Prostate gland (tissue), 2 donors: ENCODE measurements at places on chromosomes 7 and 10. TPM values are rescaled to one million over a fixed set of nuclear protein-coding genes. Genes with fewer than 3 reads are reported as not detected.

GRCh38 chr7:133001727-133002126, 80.2 kb downstream of the CHCHD3 start:
- no peak for DNase-seq

- no peak for DNase-seq
Observed at GRCh38 chr7:553636-554111, 34.0 kb upstream of the PDGFA start.

- no peak for DNase-seq
Observed at GRCh38 chr7:84701524-84702306, 485.1 kb downstream of the SEMA3D start.

DNA sequence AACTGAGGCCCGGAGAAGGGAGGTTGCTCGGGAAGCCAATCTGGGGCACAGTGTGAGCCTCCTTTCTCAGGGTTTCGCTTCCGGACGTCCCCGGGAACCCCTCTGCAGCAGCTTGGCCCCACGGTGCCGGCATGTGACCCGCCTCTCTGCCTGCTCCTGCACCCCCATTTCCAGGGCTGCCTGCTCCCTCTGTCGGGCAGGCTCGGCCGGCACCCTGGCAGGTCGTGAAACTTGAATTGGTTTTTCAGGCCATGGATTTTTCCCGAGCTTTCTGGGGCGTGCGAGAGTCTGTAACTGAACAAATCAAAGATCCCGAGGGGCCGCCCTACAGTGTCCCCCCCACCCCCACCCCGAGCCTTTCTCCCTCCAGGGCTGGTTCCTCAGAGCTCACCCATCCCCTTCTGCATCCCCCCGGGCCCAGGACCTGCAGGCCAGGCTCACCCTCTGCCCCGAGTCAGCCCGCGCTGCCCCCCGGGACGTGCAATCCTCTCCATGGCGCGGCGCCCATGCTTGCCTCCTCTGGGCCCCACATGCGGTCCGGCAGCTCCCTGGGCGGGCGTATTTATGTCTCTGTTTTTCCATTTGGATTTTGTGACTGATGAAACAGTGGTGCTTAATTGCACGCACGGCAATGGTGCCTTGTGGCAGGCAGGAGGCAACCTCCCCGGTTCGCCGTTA, 58.1 kb downstream of the UNCX start:
- DNase-seq: no peak

GRCh38 chr7:2525658-2526630, 6.4 kb downstream of the LFNG start:
- no peak for DNase-seq

GRCh38 chr7:140454657-140455015, 24.7 kb downstream of the MKRN1 start:
- DNase-seq: no peak

GRCh38 chr7:116145245-116145852, 65.0 kb upstream of the TES start:
- no peak for DNase-seq

The SAMD8 gene
- total RNA-seq: 41.5 TPM

The SPDYE2B gene
- not detected for total RNA-seq

The CACNA2D1 gene
- total RNA-seq: 24.4 TPM

The SPDYE9 gene
- total RNA-seq: 2.0 TPM

The GIMAP8 gene
- total RNA-seq: 2.5 TPM

The SPDYE1 gene
- not detected for total RNA-seq
